ENCODE measurements at places on chromosomes 4 and X. TPM values are rescaled to one million over a fixed set of nuclear protein-coding genes. Genes with fewer than 3 reads are reported as not detected.

DNA sequence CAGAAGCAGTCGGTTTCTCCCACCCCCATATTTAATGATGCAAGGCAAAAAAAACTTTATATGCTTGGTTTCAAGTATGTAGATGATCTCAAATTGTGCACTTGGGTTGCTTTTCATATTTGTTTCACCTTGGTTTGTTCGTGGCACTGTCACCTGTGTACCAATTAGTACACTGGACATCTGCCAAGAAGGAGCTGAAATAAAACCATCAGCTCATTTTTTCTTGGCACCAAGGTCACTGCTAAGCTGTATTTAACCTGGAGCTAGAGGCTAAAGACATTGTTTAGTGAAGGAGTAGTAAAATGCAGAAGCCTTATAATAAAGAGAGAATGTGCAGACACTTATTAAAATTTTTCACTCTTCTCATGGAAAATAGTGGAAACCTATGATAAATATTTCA, 430.8 kb downstream of the ARHGAP24 start:
- no peak for DNase-seq

- DNase-seq, result no peak
These were observed 146.7 kb upstream of the PSAPL1 start for GRCh38 chr4:7581477-7581876.

DNA sequence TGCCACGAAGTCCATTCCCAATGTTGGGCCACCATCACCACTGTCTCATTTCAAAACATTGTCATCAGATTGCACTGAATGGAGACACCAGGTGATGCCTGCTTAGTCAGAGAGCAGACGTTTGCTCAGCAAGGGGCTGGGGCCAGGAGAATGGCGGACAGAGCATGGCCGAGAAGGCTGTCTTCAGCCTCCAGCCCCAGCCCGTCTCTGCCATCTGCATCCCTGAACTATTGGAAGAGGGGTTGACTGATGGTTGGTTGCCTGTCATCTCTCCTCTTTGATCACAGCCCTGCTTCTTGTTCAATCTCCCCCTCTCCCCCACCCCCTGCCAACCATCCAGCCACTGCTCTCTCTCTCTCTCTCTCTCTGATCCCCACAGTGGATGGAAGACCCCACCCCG, 140.9 kb downstream of the SHOX start:
- DNase-seq, result no peak

- no peak for DNase-seq
These were observed 203.3 kb downstream of the OR13H1 start for GRCh38 chrX:131747173-131747572.

DNA sequence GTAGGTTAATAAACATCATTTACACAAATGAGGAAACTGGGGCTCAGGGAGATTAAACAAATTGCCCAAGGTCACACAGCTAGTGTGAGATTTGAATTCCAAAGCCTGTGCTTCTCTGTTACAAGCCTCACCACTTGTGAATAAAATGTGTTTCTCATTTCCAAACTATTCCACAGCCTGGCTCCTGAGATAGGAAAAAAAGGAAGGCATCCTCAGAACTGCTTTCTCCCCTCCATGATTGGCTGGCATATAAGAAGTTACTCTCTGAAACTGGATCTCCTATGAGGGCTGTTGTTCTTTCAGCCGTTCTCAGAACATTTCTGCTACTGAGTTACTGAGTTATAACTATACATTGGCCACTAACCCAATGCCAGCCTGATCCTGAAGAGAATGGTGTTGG, 237.9 kb downstream of the MAML3 start:
- no peak for DNase-seq

GRCh38 chr4:116829187-116829586, 256.2 kb downstream of the TRAM1L1 start:
- DNase-seq, result no peak

DNA sequence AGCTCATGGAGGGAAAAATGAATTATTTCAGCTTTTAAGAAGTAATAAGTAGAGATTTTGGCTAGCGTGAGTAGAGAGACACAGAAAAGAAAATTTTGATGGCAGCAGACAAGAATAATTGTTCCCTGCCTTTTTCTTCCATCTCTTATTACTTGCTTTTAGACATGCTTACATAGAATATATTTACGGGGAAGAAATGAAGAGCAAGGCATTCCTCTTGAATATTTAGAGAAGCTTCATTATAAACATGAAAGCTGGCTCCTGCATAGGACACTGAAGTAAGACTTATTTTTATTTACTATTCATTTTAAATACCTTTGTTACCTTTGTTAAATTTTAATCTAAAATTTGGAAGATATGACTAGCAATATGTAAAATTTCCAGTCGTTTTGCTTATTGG, 32.2 kb downstream of the DCK start:
- no peak for DNase-seq

- DNase-seq, result no peak
These were observed 670.1 kb upstream of the LCORL start for GRCh38 chr4:18691431-18692200.

DNA sequence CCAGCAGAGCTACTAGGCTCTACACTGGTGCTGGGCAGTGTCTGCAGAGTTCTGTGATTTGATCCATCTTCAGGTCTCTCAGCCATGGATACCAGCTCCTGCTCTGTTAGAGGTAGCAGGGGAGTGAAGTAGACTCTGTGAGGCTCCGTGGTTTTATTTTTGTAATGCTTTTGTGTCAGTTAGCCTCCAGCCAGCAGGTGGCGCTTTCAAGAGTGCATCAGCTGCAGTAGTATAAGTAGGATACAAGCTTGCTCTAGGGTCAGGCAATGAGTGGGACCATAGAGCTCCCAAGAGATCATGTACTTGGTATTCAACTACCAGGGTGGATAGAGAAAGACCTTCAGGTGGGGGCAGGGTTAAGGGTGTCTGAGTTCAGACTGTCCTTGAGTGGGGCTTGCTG, 362.5 kb upstream of the TRAM1L1 start:
- no peak for DNase-seq

GRCh38 chrX:13168269-13168668, 123.8 kb upstream of the FAM9C start:
- DNase-seq, result no peak

DNA sequence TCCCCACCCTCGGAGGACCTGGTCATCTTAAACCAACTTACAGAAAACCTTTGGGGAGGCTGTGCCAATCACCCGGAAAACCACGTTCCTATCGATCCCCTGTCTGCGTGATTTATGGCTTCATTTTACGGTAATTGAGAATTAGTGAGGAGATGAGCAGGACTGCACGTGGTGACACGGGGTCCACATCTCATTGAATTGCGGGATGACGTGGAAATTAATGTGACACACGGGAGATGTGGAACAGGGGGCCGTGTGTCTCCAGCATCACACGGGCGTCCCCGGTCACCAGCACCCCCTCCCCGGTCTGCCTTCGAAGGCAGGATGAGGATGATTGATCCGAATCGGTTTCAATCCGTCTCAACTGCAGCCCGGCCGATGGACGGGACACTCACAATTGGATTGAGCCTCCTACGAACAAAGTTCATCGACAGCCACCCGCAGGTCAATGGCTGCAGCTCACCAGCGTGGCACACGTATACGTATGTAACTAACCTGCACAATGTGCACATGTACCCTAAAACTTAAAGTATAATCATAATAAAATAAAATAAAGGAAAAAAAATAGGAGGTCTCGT, 160.3 kb downstream of the SHOX start:
- DNase-seq, result no peak

DNA sequence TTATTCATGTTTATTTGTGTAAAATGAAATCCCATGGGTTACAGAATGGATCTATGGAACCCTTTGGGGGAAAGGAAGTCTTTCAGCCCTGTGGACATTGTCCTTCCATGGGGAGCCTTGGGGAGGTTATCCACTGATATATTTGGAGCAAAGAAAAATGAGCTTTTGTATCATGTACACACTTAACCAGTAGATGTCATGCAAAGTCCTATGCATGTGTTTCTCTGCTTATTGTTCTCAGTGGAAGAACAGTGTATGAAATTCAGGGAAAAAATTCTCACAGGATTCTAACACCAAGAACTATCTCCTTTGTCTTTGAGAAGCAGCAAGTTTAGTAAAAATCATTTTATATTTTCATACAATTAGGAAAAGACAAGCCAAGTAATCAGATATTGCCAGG, 105.3 kb downstream of the DTHD1 start:
- DNase-seq, result no peak

DNA sequence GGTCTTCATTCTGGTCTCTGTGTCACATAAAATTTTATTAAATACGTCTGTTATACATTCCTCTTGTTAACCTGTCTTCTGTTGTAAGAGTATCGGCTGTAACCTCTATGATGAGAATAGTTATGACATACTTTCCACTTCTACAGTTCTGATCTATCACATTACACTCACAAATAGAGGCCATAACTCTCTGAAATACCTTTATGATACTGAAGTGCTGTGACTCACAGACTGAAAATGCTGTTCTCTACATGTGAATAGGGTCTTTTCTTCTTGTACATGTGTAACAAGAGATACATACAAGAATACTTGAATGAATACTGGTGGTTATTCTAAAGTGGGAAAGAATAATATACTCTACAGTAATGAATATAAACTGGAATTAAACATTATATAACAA, 1047.6 kb downstream of the TECRL start:
- DNase-seq, result no peak

GRCh38 chr4:47968847-47969246, 47.6 kb downstream of the CNGA1 start:
- DNase-seq, result no peak

DNA sequence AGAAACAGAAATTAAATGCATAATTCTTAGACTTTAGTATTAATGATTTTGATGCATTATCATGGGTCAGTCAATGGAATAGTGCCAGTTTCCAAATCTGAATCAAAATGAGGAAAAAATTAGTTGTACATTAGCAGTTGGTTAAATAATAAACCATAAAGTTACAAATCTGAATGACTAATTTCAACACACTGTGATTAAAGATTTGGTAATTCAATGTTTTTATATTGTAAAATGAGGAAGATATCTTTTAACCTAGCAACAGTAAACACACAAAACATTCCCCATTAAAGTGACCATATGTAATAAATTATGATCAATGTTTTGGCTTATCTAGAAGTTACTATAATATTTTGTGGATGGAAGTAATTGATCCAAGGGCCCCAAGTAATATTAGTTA, 1.6 kb downstream of the FBXO8 start:
- no peak for DNase-seq

- DNase-seq, result no peak
These were observed 6.9 kb downstream of the PRRG3 start for GRCh38 chrX:151702026-151702714.

DNA sequence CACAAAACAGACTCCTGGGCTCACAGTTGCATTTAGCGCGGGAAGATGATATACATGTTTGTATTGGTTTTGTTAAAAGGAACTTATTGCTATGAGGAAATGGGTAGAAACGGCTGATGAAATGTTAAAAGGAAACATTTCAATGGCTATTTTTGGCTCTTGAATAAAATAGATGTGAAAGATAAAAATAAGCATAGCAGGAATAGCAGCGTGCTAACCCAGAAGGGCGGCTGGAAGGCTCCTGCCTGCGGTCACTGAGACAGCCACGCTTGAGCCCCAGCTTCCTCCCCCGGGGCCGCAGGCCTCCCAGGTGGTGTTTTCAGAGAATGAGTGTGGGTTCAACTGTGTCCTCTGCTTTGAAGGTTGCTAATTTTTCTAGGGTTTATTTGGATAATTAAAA, 35.0 kb upstream of the CLCN4 start:
- no peak for DNase-seq

GRCh38 chr4:114423582-114423981, 175.0 kb upstream of the UGT8 start:
- no peak for DNase-seq

GRCh38 chrX:15814771-15815365, 24.6 kb downstream of the ZRSR2 start:
- DNase-seq, result no peak

GRCh38 chrX:70452143-70452733, 7.6 kb downstream of the DLG3 start:
- DNase-seq, result no peak

GRCh38 chrX:1440506-1440905, 12.2 kb downstream of the ASMTL start:
- no peak for DNase-seq

DNA sequence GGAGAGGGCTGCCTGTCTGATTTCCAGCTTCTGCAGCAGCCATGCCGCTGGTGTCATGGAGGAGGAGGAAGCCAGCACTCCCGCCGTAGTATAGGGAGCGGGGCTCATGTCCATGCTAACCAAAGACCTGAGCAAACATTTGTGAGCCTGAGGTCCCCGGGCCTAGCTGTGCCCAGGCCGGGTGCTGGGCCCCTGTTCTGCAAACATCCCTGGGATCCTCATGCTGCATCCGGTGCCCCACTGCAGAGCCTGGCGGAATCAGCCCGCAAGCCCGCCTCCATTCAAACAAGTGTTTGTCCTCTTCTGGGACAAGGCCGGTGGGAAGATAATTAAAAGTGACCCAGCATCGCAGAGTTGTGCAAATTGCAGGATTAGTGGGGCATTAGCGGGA, 106.3 kb downstream of the SORCS2 start:
- no peak for DNase-seq

DNA sequence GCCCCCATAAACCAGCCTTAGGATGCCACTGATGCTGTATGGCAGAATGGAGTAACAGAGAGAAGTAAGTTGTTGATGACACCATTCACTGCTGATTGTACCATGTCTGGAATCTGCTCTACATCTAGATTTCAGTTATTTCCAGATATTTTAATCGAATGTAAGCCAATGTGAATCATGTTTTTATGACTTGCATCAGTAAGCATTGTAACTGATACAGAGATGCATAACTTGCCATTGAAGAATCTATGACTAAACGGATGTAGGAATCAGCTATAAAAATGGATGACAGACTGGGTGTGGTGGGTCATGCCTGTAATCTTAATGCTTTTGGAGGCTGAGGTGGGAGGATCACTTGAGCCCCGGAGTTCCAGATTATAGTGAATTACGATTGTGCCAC, 161.0 kb upstream of the GATB start:
- DNase-seq, result no peak

- DNase-seq, result no peak
These were observed 23.9 kb upstream of the CXCL13 start for GRCh38 chr4:77581724-77582123.

DNA sequence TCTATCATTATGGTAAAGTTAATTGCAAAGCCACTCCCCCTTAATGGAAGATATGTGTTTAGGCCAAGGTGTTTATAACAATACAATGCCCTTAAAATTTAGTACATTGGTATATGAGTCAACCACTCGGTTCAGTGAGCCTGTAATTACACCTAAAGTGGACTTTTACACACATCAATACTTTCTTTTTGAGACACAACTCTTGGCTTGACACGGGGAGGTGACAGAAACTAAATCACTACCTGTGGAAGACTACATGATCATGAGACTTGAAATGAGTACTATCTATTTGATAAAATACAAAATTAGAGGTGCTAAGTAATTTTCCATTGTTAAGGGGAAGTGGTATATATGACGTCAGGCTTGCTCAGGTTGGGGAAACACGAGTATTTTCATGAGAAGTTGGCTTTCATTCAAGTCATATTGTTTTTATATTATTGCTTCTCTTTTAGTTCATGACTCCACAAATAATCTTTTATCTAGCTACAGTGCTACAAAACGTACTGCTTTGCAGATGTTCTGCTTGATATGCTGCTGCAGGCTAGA, 918.3 kb downstream of the ARAP2 start:
- no peak for DNase-seq

The UGT2A3 gene
- polyA plus RNA-seq, result not detected

The PDLIM3 gene
- polyA plus RNA-seq, result 358 TPM

The ADAMTS3 gene
- 1.5 TPM for polyA plus RNA-seq

The SPIN2B gene
- 14.7 TPM for polyA plus RNA-seq

The FGF16 gene
- 0.42 TPM for polyA plus RNA-seq

The AKAP14 gene
- not detected for polyA plus RNA-seq

The BEND4 gene
- 0.05 TPM for polyA plus RNA-seq

The PJA1 gene
- 23.7 TPM for polyA plus RNA-seq

All from urinary bladder (tissue), 4 donors.